Activated naive CD4-positive, alpha-beta T cell treated with anti-CD3 and anti-CD28 coated beads, Interleukin-2, amount 50 U/mL, for 16 hours (primary cell): ENCODE measurements at places on chromosomes 3 and 15.

DNA sequence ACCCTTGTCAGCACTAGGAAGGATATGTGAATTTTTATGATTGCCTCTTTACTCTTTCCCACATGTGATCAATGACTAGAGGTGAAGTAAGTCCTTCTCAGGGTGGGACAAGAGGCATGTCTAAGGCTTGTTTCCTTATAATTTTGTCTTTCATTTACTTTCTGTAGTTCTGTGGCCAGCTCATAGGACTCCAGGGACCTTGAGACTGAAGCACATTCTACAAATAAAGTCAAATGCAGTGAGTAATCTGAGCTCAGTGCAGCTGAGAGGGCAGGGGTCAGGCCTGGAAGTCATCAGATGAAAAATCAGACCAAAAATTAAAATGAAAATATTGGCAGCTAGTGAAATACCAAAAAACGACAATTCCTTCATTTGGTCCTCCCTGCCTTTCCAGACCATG, 424.7 kb upstream of the THBS1 start:
- DNase-seq, result no peak

GRCh38 chr3:95424279-95424678, 1361.4 kb downstream of the NSUN3 start:
- DNase-seq, result no peak

- DNase-seq, result no peak
These were observed 558 bp downstream of the DTWD1 start for GRCh38 chr15:49621401-49621811.

DNA sequence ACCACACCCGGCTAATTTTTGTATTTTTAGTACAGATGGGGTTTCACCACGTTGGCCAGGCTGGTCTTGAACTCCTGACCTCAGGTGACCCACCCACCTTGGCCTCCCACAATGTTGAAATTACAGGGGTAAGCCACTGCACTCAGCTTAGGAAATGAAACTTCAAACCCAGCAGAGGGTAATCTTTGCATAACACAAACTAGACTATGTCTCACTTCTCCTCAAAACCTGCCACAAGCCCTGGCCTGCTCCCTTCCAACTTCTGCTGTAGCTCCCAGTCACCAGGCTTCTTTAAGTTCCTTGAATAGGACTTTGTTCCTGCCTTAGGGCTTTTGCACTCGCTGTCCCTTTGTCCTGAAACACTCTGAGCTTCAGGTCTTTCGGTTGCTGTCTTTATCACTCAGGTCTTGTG, 39.2 kb upstream of the SEMA4B start:
- DNase-seq, result no peak

GRCh38 chr3:12730506-12731242, 28.4 kb downstream of the TMEM40 start:
- DNase-seq, result no peak

DNA sequence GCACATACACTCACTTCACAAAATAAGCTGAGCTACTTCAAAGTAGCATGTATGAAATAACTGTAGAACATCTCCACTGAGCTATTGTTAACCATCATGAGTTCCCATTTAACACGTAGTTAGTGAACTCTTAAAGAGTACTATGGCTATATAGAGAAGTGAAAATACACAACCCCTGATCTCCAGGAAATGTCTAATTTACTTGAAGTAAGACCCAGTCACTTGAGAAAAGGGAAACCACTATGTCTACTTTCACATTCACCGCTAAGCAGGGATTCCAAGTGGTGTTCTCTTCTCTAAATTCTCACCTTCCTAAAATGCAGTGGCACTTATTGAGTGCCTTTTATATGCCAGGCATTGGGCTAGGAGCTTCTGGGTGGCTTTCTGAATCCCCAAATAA, 35.0 kb upstream of the COLQ start:
- DNase-seq, result no peak

DNA sequence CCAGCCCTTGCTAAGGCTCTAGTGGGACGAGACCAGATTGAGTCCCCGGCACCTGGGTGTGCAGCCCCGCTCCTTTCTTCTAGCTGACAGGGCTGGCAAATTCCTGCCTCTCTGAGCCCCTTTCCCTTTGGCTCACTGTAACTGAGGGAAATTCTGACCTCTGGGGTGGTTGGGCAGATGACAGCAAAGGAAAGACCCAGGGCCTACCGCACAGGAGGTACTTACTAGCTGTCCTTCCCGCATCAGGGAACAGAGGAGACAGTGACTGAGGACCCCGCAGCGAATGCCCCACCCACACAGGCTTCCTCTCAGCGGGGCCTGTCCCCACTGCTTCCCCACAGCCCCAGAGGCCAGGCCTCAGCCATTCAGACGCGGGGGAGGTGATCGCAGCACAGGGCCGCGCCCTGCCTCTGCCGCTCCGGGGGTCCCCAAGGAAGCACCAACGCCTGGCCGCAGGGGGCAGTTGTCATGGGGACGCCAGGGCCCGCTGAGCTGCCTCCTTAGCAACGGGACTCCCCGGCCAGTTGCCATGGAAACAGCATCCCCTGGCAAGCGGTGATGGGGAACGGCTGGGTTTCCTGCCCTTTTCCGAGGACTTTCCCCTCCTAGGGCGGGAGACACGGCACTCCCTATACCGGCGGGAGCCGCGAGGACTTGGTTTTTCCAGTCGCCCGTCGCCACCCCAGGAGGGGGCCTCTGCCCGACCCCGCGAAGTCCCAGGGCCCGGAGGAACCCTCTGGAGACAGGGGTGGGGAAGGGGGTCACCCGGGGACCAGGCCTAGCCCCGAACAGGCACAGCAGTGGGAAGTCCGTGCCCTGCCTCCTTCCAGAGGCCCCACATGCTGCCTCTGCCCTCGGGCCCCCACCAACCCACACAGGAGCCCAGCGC, 50.1 kb downstream of the HCN4 start:
- no peak for DNase-seq

- DNase-seq, result no peak
These were observed 62.0 kb downstream of the MGLL start for GRCh38 chr3:127760361-127760760.

DNA sequence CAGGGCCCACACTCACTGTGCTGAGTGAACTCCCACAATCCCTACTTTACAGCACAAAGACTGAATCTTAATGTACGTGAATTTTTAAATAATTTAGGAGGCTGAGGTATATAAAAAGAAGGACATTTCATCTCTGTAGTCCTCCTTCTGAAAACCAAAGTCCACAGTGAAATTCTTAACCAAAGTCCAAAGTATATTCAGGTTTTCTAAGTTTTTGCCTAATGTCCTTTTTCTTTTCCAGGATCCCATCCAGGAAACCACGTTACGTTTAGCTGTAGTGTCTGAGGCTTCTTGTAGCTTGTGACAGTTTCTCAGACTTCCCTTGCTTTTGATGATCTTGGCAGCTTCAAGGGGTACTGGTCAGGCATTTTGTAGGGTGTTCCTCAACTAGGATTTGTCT, 44.5 kb downstream of the SCAP start:
- DNase-seq, result no peak
